ENCODE measurements at places on chromosomes 5 and 9.

- no peak for DNase-seq
Observed at GRCh38 chr9:82184524-82184923, 196.0 kb downstream of the SPATA31D1 start.

GRCh38 chr5:107979900-107980299 lies 309.2 kb upstream of the EFNA5 start:
- no peak for DNase-seq

DNA sequence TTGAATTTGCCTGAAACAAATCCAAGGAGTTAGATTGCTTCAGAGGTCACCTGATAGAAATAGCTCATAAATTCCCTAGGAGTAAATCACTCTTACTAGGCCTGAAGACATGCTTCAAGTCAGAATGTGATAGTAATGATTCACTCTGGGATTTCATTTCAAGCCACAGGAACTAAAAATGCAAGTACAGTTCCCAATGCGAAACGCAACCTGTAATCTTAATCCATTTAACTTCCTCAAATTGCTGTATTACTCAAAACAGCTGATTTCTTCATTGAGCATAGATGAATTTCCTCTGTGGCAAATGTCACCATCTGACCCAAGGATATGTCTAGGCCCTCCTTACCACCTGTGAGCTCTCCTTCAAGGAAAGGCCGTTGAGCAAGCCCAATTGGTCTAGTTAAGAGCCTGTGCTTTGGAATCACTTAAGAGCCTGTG lies 32.1 kb upstream of the IL6ST start:
- peak; percentile 89 for DNase-seq

- DNase-seq = no peak
Observed at GRCh38 chr9:87578625-87579024, 81.0 kb downstream of the DAPK1 start.

DNA sequence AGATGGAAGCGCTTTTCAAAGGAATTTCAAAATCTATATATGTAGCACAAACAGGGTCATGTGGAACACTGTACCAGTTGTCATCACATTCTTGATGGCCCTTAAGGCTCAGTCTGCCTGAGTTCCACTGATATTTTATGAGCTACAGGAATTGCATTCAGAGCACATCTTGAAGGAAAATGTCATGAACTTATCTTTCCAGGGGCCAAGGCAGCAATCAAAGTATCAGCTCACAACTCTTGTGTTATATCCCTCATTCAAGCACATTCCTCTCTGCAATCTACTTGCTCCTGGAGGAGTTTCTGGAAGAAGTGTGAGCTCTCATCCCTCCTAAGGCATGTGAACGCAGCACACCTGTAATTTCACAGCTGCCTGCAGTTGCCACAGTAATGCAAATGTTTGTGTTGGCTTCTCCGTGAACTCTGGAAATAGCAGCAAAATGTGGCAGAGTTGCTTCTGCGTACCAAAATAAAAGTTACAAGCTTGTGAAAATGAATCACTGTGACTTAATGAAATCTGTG lies 89.7 kb upstream of the EQTN start:
- no peak for DNase-seq

DNA sequence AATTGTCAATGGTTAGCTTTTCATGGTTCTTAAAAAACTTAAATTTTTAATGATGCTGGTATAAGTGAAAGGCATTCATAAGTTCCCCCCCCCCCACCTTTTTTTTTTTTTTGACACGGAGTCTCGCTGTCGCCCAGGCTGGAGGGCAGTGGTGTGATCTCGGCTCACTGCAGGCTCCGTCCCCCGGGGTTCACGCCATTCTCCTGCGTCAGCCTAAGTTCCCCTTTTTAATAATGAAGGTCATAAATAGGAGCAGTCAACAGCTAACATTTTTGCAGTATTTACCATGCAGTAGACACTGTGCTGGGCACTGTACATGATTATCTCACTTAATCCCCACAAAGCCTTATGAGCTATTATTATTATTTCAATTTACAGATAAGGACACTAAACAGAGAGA lies 556.3 kb downstream of the PDE4D start:
- DNase-seq = no peak

- no peak for DNase-seq
Observed at GRCh38 chr9:129209109-129209508, 31.0 kb upstream of the IER5L start.

- DNase-seq = peak; percentile 76
Observed at GRCh38 chr9:3732077-3733038, 206.6 kb upstream of the RFX3 start.

DNA sequence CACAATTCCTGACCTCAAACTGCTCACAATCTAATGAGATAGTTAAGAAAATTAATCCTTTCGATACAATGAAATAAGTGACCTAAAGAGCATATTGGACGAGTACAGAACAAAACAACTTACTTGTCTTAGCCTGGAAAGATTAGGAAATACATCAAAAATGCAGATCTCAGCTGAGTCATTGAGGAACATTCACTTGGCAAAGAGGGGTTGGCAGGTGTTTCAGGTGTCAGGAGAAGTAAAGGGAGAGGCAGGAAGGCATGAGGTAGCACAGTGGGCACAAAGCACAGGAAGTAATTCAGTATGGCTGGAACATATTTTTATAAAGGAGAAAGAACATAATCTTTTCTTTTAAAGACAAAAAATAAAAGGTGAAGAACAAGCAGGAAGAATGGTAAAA lies 628.8 kb upstream of the RGMB start:
- no peak for DNase-seq

DNA sequence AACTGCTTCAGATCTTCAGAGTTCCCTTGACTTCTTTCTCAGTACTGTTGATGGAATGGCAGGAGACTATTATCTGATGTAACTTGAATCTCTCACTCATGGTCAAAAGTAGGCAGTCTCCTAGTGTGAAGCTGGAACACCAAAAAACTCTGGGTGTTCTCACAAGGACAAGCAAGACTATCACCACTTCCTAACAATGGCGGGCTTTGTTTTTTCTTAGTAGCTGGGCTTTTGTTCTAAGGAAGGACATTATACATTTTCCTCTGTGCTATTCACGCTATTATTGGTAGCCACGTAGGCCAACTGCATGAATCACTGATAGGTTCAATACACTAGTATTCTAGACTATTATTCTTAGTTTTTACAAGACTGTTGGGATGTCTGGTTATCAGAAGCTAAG lies 67.7 kb upstream of the ATG10 start:
- no peak for DNase-seq

GRCh38 chr9:125437771-125438221 lies 176.2 kb downstream of the GAPVD1 start:
- DNase-seq = no peak

- no peak for DNase-seq
Observed at GRCh38 chr9:87611776-87612175, 114.1 kb downstream of the DAPK1 start.

- no peak for DNase-seq
Observed at GRCh38 chr5:126490167-126490940, 67.1 kb downstream of the GRAMD2B start.

GRCh38 chr5:159826351-159827214 lies 89.7 kb upstream of the ADRA1B start:
- peak; percentile 65 for DNase-seq

GRCh38 chr5:167886196-167886595 lies 405.2 kb upstream of the WWC1 start:
- DNase-seq = no peak

DNA sequence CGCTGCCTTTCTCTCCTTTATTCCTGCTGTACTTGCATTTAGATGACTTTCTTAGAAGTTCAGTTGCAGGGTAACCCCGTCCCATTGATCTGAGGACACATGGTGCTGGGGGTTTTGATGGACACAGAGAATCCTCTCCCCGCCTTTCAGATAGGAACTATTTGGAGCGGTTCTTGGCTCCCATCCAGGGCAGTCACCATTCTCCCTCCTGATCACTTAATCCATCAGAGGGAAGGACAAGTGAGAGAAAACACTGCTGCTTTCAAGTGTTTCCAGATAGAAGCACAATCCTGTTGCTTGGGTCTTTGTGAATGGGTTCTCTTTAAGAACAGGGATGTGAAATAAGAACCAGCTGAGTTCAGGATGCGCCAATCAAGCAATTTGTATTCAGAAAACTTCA lies 85.2 kb downstream of the IRX1 start:
- DNase-seq = no peak

- DNase-seq = no peak
Observed at GRCh38 chr9:89606049-89606623, 1.3 kb downstream of the GADD45G start.

- DNase-seq = no peak
Observed at GRCh38 chr9:79672236-79672635, 100.5 kb downstream of the TLE4 start.

GRCh38 chr5:180797256-180798192 lies 5.1 kb downstream of the MGAT1 start:
- no peak for DNase-seq

DNA sequence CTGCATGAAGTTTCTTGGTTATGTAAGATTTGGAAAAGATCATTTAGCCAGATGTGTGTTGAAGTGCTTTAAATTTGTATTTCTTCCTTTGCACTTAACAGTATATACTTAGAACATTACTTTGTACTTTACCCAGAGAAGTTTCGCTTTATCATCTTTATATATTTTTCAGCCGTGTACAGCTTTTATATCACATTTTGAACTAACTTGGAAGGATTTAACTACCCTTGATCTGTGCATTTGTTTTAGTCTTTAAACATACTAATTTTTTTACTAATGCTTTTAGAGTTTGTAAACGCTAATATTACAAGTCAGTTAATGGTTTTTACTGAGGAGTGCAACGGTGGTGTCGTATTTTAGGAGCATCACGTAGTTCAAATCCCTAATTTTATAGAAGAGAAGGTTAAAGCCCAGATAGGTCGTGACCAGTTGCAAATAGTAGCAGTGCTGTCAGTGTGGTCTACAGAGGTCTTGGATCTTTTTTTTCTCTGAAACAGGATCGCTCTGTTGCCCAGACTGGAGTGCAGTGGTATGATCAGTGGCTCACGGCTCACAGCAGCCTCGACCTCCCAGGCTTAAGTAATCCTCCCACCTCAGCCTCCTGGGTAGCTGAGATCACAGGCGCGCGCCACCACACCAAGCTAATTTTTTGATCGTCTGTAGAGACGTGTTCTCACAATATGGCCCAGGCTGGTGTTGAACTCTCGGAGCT lies 2.0 kb downstream of the MATR3 start:
- no peak for DNase-seq

DNA sequence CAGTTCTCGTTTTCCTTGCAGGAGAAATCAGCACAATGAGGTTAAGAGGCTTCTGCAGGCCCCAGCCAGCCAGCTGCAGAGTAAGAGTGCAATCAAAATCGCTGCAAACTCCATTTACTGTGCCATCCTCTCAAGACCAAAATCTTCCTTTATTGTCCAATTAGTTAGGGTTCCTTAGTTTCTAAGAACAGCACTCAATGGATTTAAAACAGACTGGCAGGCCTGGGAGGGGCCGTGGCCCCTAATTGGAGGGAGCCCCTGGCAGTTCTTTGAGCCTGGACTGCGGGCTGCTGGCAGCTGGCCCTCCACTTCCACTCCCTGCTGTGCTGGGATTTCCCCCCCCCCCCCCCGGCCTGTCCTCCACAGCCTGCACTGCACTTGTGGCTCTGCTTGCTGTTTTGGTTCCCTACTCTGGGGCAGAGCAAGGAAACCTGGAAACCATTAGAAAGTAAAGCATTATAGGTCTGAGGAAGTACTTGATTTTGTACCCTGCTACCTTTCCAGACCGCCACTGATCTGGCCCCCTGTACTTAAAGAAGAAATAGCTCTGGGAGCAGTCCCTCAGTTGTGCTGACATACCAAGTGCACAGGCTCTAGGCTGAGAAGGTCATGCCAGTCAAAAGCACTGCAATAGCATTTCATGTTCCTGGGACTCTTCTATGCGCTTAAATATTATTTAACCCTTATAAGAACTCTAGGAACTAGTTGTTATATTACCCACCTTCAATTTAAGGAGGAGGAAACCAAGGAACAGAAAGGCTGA lies 129.0 kb downstream of the APBA1 start:
- DNase-seq = no peak

DNA sequence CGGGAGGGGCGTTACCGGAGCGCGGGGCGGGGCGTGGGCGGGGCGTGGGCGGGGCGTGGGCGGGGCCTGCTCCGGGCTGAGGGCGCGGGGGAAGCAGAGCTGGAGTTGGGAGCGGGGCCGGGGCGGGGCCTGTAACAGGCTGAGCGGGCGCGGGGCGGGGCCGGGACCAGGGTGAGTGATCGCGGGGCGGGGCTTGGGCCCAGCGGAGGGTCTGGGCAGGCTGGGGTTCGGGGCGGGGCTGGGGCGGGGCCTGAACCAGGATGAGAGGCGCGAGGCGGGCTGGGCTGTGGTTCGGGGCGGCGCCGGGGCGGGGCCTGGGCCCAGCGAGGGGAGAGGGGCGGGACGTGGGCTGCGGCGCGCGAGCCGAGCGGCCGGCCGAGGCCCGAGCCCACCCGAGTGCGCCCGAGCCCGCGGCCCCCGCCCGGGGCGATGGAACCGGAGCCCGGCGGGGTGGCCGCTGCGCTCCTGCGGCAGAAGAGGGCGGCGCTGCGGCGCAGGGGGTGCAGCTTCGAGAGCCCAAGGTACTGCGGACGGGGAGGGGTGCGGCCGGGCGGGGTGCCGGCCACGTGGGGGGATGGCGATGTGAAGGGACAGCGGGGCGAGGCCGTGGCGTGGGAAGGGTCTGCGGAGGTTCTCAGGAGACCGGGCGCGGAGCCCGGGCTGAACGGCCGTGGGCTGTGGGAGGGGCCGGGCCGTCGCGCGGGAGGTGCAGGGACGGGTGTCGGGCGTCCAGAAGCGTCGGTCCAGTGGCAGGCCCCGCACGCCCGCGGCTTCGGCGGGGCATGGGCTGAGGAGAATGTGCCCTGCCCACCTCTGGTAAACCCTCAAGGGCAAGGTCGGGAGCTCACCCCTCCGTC lies 39.5 kb upstream of the GARNL3 start:
- no peak for DNase-seq

- no peak for DNase-seq
Observed at GRCh38 chr5:153671653-153672346, 181.3 kb downstream of the GRIA1 start.

DNA sequence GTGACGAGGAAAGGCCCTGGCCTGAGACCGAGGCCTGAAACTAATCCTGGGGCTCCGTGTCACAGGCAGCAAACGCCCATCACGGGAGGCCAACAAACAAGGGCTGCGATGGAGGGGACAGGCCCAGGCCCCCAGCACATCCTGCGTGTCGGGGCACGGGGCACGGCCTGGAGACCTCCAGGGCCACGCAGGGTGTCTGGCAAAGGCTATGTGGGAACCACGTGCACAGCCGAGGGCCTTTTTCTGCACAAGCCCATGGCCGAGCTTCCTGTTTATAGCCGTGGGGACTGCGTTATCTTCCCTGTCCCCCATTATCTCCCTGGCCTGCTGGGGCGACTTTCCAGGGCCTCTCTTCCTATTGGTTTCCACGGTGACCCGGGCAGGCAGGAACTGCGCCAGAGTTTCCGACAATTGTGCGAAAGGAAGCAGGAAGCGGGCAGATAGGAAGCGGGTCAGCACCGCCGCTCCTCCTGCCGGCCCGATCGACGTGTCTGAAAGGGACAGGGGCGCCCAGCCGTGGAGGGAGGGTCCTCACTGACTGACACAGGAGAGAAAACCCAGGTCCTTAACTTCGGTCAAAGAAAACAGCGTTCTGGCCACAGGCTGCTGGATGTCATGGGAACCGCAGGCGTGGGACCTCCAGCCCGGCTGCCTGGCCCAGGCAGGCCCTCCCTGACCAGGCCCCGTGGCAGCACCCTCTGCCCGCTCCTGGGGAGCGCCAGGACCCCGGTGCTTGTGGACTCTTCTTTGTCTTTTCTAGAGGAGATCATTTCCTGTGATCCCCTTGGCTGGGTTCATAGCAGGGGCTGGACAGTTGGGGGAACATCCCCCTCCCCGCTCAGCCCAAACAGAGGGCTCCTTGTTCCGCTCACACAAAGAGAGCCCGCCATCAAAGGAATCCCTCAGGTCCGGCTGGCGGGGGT lies 29.1 kb upstream of the SEC16A start:
- no peak for DNase-seq

Data from non-pigmented ciliary epithelial cell (primary cell).